ENCODE measurements at places on chromosomes 3 and 15. TPM values are rescaled to one million over a fixed set of nuclear protein-coding genes. Genes with fewer than 3 reads are reported as not detected.
A peak's percentile ranks its signal among the peaks of the same experiment; 100 is the strongest.

- DNase-seq, result no peak
These were observed 53.9 kb downstream of the ROPN1B start for GRCh38 chr3:126022741-126023359.

DNA sequence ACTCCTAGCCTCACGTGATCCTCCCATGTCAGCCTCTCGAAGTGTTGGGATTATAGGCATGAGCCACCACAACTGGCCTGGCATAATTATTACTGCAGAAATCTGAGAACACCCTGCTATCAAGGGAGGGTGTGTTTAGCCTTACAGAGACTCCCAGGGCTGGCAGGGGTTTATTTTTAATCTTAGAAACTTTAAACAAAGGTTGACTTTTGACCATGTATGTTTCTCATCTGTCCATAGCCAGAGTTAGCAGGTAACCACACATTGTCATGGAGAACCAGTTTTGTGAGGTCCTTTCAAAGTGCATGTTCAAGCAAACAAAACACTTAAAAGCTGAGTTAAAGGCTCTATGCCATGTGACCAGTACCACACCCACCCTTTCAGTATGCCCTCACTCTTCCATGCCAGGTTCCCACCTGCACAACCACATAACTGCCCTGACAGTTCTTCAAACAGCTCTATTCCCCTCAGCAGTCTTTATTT is 11.1 kb downstream of the SIAH2 start:
- no peak for DNase-seq

- DNase-seq, result no peak
These were observed 18.3 kb upstream of the IL20RB start for GRCh38 chr3:136939489-136939888.

GRCh38 chr3:118641608-118642007 is 393.0 kb downstream of the IGSF11 start:
- no peak for DNase-seq

DNA sequence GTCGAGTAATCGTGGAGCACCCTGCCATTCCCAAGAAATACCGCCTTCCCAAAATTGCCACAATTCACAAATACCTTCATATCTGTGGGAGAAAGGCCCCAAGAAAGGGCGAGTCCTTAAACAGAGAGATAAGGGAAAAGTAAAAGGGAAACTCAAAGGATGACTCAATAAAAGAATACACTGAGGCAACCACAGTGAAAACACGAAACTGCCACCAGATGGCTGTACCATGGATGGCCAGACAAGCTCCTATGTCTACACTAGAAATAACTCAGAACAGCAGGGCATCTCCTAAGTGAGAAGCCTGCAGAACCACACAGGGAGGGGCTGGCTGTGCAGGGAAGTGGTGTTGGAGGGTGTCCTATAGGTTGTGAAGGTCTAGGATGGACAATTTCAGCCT is 25.0 kb downstream of the SRGAP3 start:
- peak; percentile 66 for DNase-seq

DNA sequence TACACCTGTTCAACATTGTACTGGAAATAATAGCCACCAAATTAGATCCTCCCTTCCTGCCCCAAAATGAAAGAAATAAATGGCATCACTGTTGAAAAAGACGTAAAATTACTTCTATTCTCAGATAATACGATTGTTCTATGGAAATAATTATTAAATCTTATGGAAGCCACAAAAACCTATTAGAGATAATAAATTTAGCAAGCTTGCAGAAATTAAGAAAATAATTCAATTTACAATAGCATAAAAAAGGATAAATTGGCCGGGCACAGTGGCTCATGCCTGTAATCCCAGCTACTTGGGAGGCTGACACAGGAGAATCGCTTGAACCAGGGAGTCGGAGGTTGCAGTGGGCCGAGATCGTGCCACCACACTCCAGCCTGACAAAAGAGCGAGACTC is 57.8 kb downstream of the PPCDC start:
- no peak for DNase-seq

PLA2G4E gene
- total RNA-seq, result not detected

AADACL2 gene
- not detected for total RNA-seq

NEK10 gene
- total RNA-seq, result 1.2 TPM

DNA sequence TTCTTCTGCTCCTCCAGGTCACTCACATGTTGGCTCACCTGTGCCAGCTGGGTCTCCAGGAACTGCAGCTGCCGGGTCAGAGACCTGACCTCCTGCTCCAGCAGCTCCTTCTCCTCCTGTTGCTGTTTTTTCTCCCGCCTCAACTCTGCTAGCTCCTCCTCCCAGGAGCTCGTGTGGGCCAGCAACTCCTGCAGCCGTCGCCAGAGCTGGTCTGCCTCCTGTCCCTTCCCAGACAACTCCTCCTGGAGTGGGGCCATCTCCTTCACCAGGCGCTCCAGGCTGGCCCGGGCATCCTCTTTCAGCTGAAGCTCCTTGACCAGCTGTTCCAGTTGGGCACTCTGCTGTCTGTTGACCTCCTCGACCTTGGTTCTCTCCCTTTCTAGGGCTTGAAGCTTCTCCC is 24.5 kb downstream of the CXCR6 start:
- DNase-seq, result no peak

- DNase-seq, result no peak
These were observed 66.1 kb upstream of the CCR4 start for GRCh38 chr3:32885283-32885901.

DNAH12 gene
- total RNA-seq, result 1.6 TPM

Data from RPMI7951 (cell line).